Activated naive CD8-positive, alpha-beta T cell treated with anti-CD3 and anti-CD28 coated beads, Interleukin-2, amount 50 U/mL, for 24 hours (primary cell): ENCODE measurements at places on chromosomes 7 and 10.

- no peaks in the 10 kb centered on the region for H3K27me3 ChIP-seq
- no peaks in the 10 kb centered on the region for H3K36me3 ChIP-seq
- DNase-seq = no peak
- H3K4me3 ChIP-seq = no peak overlapping the region
- H3K4me1 ChIP-seq = no peaks in the 10 kb centered on the region
- H3K27ac ChIP-seq = no peak overlapping the region
Observed at GRCh38 chr7:84137812-84138211, 56.8 kb downstream of the SEMA3A start.

DNA sequence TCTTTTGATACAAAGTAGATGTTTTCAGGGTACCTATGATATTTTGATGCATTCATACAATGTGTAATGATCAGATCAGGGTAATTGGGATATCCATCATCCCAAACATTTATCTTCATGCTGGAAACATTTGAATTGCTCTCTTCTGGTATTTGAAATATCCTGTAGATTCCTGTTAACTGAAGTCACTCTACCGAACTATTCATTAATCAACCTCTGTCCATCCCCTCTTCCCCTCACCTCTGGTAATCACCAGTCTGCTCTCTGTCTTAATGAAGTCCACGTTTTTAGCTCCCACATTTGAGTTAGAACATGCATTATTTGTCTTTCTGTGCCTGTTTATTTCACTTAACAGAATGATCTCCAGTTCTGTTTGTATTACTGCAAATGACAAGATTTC is 11.3 kb downstream of the MTG1 start:
- no peaks in the 10 kb centered on the region for H3K27me3 ChIP-seq
- peaks cover 68% of the 10 kb centered on the region for H3K36me3 ChIP-seq
- peaks cover 55% of the 10 kb centered on the region for H3K4me1 ChIP-seq
- H3K4me3 ChIP-seq = no peak overlapping the region
- H3K27ac ChIP-seq = no peak overlapping the region

GRCh38 chr7:29853072-29853471 is 46.8 kb downstream of the WIPF3 start:
- no peak overlapping the region for H3K4me3 ChIP-seq
- H3K4me1 ChIP-seq = no peaks in the 10 kb centered on the region
- H3K27me3 ChIP-seq = peaks cover 11% of the 10 kb centered on the region
- H3K27ac ChIP-seq = no peak overlapping the region

GRCh38 chr10:83953589-83953988 is 185.7 kb upstream of the GHITM start:
- no peak overlapping the region for H3K4me3 ChIP-seq
- no peaks in the 10 kb centered on the region for H3K4me1 ChIP-seq

GRCh38 chr7:27551803-27552400 is 110.8 kb downstream of the HIBADH start:
- no peak overlapping the region for H3K4me3 ChIP-seq
- DNase-seq = no peak
- no peaks in the 10 kb centered on the region for H3K4me1 ChIP-seq
- H3K27ac ChIP-seq = no peak overlapping the region

DNA sequence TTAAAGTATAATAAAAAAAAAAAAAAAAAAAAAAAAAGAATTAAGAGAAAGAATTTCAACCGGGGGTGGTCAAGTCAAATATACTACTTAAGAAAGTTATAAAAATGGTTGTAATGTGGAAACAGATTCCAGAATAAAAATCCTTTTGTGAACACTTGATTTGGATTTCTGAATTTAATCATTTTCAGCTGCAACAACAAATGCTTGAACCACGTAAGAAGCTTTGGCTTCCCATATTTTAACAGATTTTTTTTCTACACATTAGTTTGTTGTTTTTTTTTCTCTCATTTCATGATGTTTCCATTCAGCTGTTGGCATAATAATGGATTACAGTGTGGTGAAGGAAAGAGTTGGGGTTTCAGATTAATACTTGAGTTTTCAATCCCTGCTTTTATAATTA is 137.3 kb upstream of the AGR3 start:
- H3K27me3 ChIP-seq = no peaks in the 10 kb centered on the region
- H3K27ac ChIP-seq = no peak overlapping the region
- H3K36me3 ChIP-seq = no peaks in the 10 kb centered on the region
- DNase-seq = no peak
- H3K4me3 ChIP-seq = no peak overlapping the region

DNA sequence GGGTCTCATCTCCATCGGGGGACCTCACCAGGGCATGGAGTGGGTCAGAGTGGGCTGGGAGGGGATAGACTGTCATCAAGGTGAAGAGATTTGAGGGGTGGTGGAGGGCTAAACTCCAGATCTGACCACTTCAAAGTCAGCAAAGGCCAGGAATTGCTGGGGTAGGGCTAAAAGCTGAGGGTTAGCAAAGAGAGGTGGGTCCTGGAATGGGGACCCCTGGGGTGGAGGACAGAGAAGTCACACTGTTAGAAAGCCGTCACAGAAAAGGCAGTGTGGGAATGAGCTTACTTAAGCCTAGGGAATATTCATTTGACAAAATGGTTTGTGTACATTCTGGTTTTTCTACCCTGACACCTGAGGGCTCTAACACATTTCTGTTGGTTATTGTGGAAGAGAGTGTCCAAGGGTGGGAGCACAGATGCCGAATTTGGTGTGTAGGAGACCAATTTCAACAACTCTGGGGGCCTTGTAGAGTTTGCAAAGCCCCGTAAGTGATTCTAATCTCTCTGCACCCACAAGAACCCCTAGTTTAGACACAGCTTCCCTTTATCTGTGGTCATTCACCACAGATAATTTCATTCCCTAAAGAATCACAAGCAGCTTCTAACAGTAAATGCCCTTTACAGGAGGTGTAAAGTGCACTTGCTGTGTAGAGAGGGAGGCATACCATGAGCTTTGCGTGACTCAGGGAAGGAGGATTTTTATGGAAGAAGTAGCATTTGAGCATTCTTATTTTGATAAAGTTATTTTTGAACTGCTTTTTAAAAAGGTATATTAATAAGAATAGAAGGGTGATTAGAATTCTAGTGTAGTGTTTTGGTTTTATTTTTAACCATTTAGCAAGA is 6.4 kb downstream of the FBH1 start:
- no peak overlapping the region for H3K4me3 ChIP-seq
- H3K4me1 ChIP-seq = peaks cover 41% of the 10 kb centered on the region
- peak overlapping the region; percentile 64 for H3K27ac ChIP-seq
- DNase-seq = no peak
- peaks cover 27% of the 10 kb centered on the region for H3K36me3 ChIP-seq
- no peaks in the 10 kb centered on the region for H3K27me3 ChIP-seq

- no peaks in the 10 kb centered on the region for H3K4me1 ChIP-seq
- no peak overlapping the region for H3K4me3 ChIP-seq
- peaks cover 10% of the 10 kb centered on the region for H3K27me3 ChIP-seq
- no peak overlapping the region for H3K27ac ChIP-seq
- DNase-seq = no peak
Observed at GRCh38 chr7:73345538-73345937, 17.6 kb downstream of the FKBP6 start.

GRCh38 chr7:30740417-30741181 is 11.3 kb upstream of the INMT start:
- no peak overlapping the region for H3K4me3 ChIP-seq
- no peaks in the 10 kb centered on the region for H3K36me3 ChIP-seq
